Stimulated activated CD8-positive, alpha-beta memory T cell treated with anti-CD3 and anti-CD28 coated beads, Interleukin-4, amount 100 ng/mL, for 4 hours (primary cell): ENCODE measurements at places on chromosomes 7 and 10.

DNA sequence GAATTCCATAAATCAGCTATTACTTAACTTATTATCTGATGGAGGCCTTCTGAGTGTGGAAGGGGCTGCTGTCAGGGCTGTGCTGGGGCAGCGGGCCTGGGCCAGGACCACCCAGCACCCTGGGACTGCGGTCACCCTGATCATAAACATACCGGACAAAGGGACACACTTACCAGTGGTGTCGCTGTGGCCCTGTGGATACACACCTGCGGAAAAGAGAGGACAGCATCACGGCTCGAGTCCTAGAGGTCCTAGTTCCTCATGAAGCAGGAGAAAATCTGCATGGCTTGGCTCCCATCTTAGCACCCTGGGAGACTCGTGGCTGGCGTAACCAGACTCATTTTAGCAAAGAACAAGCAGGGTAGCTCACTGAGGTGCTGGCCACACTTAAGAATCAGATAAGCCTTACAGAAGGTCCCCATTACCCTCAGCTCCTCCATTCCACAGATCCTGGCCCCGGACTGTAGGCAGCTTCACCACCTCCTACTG is 17.7 kb downstream of the IL15RA start:
- DNase-seq, result no peak

DNA sequence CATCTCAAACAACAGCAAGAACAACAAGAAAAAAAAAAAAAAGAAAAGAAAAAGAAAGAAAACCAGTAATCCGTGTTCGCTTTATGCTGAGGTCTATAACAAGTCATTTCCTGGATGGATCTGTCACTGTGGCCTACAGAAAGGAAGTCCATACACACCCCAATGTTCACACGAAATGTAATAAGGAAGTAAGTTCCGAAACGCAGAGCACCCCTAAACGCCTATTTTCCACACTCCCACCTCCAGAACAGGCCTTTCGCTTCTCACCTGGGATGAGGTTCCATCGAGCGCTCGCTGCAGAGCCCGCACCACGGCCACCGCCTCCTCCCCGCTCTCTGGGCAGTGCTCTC is 735 bp downstream of the ZNF394 start:
- no peak for DNase-seq

GRCh38 chr7:47938574-47939165 is 9.6 kb downstream of the PKD1L1 start:
- no peak for DNase-seq

GRCh38 chr10:74704629-74705357 is 121.6 kb upstream of the KAT6B start:
- DNase-seq, result no peak

DNA sequence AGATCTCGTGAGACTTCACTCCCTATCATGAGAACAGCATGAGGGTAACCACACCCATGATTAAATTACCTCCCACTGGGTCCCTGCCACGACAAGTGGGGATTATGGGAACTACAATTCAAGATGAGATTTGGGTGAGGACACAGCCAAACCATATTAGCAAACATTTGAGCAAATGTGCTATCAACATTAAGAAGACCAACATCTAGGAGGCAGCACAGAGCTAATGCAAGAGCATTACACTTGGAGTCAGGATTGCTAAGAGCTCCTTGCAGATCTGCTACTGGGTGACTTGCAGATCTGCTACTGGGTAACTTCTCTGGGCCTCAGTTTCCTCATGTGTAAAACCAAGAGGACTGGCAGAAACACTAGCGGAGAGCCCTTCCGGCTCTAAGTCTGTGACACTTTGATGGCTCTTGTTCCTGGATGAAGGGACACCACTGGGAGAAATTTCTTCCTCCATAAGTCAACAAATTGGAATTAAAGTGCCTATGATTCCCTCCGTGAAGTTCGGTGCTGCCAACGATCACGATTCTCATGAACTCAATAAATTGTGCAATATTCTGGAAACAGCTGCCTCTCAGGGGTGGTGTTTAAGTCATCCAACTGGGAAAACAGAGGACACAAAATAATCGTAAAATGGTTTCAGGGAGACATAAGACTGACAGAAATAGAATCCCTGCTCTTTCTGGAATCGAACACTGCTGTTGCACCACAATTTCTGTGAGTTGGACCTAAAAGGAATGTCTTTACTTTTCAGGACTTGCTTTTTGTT is 115.8 kb upstream of the ITGB1 start:
- DNase-seq, result no peak

DNA sequence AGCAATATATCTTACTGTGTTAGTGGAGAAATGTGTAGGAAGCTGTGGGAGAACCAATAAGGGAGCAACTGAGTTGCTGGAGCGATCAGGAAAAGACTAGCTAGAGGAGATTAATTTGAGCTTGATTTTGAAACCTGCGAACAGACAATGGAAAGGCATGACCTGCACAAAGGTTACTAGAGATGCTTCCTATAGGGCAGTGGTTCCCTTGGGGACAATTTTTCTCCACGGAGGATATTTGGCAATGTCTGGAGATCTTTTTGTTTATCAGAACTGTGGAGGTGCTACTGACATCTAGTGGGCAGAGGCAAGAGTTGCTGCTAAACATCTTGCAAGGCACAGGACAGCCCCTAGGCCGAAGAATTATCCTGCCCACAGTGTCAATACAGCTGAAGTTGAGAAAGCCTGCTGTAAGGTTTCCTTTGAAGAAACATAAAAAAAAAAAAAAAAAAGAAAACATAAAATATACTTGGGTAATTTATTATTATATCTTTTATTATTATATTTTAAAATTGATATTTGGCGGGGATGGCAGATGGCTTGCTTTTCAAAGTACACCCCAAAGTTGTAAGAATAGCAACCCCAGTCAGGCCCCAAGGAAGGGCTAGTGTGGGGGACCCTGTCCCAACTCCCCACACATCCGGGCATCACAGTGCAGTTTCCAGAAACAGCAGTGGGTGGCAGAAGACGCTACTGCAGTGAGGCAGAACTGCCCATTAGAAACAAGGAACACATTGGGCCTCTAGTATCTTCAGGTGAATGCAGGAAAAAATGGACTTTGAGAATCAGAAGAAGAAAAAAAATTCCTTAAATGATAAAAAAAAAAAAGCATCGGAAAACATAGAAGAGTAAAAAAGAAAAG is 481.6 kb downstream of the SH2D4B start:
- no peak for DNase-seq

GRCh38 chr7:122602800-122603199 is 96.1 kb downstream of the RNF133 start:
- no peak for DNase-seq

GRCh38 chr10:23535381-23535780 is 96.5 kb downstream of the OTUD1 start:
- DNase-seq, result no peak

- no peak for DNase-seq
Observed at GRCh38 chr7:43516581-43517342, 66.1 kb upstream of the STK17A start.

DNA sequence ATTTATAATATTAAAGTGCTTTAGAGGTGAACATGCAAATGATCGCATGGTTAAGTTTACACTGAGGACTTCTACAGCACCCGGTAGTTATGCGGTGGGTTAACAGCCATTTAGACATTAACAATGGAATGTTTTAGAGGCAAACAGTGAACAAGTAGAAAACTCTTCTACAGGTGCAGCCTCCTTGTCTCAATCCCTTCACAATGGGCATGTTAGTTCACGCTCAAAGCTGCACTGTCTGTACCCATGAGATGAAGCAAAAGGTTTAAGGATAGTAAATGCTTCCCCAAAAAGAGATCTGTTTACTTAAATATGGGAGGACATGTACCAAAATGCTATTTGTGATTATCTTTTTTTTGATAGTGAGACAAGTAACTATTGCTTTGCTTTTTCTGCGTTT is 25.1 kb downstream of the PUS7 start:
- no peak for DNase-seq

GRCh38 chr10:22370320-22370719 is 25.0 kb downstream of the SPAG6 start:
- no peak for DNase-seq

DNA sequence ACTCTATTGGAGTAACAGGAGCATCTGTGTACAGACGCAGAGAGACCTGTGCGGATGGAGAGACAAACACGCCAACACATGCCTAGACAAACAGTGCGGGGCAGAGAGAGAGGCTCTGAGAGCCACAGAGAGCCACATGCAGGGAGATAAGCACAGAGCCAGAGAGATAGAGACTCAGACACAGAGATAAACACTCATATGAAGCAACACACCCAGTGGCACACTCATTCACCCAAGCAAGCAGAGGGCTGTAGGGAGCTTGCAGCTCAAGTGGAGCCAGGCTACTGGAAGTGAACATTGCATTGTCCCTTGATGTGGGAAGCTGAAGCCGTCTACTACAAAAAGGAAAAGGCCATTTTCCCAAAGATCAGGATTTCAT is 46.6 kb upstream of the PODXL start:
- DNase-seq, result no peak

DNA sequence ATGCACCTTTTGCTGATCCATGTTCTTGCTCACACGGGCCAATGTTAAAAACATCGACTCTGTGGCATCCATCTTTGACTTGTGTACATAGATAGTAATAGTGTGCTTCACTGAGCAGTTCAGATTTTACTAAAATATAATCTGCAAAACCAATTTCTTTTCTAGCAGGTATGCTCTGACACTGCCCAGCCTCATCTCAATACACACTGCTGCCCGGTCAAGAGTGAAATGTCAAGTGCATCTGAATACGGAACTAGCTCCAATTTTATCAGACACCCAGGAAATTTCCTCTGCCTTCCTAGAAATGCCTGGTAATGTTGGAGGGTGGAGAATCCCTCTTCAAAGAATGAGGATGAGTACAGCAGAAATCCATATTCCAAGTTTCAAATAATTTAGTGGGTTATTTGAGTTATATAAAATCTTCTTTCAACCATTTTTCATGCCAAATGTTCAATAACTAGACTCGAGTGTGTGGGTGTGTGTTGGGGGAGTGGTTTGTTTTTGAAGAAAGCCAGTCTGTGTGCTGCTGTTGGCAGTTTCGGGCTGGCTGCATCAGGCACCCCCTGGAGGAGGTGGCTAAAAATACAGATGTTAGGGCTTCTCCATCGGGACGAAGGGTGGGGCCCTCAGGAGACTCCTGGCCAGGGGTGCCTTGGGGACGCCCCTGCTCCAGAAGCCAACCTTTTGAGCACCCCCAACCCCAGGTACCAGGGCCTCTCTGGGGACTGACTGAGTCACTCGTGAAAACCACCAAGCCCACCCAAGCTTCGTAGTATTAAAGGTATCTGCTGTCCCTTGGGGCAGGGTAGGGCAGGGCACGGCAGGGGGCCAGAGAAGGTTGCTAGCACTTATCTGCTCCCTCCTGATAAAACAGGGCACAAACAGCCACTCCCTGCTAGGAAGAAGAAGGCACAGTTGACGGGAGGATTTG is 15.4 kb downstream of the CTBP2 start:
- DNase-seq, result no peak

GRCh38 chr7:93316730-93317129 is 84.6 kb downstream of the VPS50 start:
- no peak for DNase-seq

DNA sequence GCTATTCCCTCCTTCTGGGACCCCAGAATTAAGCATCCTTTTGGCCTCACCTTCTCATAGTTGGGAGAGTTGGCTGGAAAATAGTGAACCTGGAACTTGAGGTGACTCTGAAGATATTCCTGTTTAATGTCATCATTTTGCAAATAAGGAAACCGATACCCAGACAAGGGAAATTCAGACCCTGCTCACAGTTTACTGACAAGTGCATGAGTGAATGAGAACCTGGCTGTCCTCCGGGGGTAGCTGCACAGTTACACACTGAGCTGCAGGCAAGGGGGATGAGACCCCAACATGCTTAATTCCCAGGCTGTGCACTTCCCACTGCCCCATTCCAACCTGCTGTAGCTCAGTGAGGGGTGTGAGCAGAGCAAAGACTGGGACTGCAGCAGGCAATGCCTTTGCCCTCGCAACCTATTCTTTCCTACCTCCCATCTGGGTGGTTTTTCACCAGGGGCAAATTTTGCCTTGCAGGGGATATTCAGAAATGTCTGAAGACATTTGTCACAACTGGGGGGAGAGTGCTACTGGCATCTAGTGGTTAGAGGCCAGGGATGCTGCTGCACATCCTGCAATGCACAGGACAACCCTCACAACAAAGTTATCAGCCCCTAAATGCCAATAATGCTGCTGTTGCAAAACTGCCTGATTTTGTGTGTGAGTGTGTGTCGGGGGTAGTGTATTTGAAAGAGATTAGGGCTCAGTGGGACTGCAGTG is 136.2 kb downstream of the SORCS3 start:
- DNase-seq, result no peak

DNA sequence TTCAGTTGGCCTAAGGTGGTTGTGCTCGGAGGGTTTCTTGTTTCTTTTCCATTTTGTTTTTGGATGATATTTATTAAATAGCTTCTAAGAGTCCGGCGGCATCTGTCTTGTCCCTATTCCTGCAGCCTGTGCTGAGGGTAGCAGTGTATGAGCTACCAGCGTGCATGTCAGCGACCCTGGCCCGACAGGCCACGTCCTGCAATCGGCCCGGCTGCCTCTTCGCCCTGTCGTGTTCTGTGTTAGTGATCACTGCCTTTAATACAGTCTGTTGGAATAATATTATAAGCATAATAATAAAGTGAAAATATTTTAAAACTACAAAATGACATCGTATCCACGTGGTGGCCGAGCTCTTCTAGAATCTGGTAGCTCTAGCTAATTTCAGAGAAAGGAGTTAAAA is 20.4 kb downstream of the GATA3 start:
- DNase-seq, result no peak

GRCh38 chr10:3825862-3826351 is 40.9 kb upstream of the KLF6 start:
- no peak for DNase-seq

DNA sequence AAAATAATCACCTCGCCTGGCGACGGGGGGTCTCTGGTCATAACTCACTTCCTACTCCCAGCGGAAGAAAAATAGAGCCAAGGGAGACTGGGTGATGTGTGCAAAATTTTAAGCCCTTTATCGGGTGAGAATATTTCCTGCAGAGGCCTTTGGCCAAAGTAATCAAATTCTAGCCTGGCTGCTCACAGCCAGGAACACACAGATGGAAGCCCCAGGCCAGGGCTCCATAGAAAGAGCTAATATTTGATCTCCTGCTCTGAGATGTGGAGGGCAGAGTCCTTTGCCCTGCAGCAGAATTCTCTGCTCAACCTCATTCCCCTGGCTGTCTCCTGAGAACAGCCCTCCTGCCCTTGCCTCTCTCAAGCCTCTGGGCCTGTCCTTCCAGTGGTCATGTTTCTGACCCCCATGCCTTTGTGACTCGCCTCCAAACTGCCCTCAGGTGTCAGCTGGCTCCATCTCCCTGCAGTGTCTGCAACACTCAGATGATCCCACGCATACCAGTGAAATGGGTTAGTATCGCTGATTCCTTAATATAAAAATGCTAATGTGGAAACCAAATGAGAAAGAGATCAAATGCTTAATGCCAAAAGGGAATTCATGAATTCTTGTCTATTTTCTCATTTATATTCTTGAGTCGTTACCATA is 34.5 kb downstream of the FRMD4A start:
- DNase-seq, result no peak

DNA sequence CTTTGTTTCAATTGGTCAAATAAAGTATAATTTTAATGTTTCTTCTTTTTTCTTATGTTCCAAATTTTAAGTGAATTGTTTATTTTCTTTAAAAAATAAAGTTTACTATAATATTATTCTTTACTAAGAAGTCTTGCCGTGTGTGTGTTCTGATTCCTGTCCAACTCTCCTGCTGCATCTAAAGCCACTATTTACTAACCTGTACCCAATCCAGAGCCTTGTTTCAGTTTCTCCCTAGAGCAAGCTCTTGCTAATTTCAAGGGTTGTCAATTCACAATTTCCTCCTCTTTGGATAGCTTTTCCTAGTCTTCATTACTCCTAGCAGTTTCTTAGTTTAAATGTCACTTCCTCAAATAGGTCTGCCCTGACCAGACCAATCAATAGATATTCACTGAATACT is 314.9 kb upstream of the SEMA3A start:
- DNase-seq, result no peak
